ENCODE measurements at places on chromosomes 11 and 22.

- DNase-seq = peak; percentile 29
Measured at GRCh38 chr11:104916442-104916841, 18.2 kb upstream of the CASP12 start.

- DNase-seq = peak; percentile 66
Measured at GRCh38 chr22:25404928-25405816, 159.3 kb upstream of the GRK3 start.

GRCh38 chr22:50473855-50474671 lies 772 bp downstream of the SBF1 start:
- no peak for DNase-seq

GRCh38 chr11:21390430-21390829 lies 721.0 kb downstream of the NELL1 start:
- no peak for DNase-seq

- DNase-seq = no peak
Measured at GRCh38 chr11:119366690-119367620, 14.5 kb downstream of the USP2 start.

- no peak for DNase-seq
Measured at GRCh38 chr11:63907808-63908530, 9.0 kb downstream of the RCOR2 start.

GRCh38 chr11:2736577-2737225 lies 36.9 kb upstream of the KCNQ1OT1 start:
- no peak for DNase-seq

DNA sequence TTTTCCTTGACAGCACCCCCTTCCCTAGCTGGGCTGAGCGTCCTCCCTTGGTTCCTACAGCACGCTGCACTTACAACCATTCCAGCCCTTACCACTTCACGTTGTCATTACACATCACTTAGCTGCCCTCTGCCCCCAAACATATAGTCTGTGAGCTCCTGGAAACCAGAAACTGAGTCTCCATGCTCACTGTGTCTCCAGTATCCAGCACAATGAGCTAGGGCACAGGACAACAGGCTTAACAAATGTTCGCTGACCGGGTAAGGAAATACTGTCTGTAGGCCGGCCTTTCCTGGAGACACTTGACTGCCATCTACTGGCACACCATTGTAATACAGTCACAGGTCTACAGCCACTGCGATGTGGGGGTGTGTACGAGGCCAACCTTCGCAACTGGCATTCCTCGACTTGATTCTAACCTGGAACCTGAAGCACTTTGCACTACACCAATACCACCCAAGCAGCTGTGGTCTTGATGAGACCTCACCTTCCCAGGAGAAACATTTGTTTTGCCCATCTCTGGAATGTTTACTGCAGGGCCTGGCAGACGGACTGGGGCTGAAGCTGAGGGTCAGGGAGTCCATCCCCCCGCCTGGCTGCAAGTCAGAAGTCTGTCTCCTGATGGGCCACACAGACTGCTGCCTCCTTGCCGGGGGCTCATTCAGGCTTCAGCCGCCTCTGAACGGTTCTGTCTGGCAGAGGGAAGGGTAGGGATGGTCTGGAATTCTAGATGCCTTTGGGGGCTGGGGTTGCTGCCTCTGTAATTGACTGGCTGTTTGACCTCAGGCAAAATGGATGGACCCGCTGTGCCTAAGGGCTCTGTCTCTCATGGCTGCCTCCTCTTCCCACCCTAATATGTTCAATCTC lies 72.0 kb downstream of the SYN3 start:
- DNase-seq = peak; percentile 33

DNA sequence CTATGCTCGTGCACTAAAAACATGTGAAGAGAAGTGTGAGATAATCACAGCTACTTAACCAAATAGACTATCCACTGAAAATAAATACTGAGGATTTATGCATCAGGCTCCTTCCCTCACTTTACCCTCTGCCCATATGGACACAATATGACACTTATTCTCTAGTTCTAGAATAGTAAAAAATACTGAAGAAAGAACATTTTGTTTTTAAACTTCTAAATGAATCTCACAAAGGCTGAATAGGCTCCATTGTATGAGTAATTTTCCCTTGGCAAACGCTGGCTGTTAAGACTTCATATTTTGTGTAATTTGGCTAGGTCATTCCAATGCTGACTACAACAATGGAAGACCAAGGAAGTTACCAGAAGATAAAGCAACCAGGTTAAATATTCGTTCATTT lies 9.9 kb downstream of the HPS5 start:
- DNase-seq = no peak

- DNase-seq = peak; percentile 41
Measured at GRCh38 chr22:43014316-43014868, 557 bp downstream of the PACSIN2 start.

- peak; percentile 44 for DNase-seq
Measured at GRCh38 chr11:17208257-17208999, 642 bp upstream of the PIK3C2A start.

- no peak for DNase-seq
Measured at GRCh38 chr11:27697679-27698275, 2.5 kb downstream of the BDNF start.

DNA sequence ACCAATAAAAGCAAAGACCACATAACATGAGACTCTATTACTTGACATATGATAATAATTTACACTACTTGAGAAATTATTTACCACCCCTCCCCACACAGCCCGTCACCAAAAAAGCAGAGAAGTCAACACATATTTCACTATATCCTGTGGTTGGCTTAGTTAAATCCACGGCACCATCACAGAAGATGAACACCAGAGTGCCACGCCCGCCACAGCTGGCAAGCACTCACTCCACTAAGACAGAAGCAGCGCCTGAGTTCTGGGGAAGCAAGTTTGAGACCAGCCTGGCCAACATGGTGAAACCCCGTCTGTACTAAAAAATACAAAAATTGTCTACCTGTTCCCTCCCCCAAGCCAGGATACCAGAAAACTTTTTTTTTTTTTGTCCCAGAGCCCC lies 53.1 kb downstream of the PACSIN2 start:
- DNase-seq = peak; percentile 25

DNA sequence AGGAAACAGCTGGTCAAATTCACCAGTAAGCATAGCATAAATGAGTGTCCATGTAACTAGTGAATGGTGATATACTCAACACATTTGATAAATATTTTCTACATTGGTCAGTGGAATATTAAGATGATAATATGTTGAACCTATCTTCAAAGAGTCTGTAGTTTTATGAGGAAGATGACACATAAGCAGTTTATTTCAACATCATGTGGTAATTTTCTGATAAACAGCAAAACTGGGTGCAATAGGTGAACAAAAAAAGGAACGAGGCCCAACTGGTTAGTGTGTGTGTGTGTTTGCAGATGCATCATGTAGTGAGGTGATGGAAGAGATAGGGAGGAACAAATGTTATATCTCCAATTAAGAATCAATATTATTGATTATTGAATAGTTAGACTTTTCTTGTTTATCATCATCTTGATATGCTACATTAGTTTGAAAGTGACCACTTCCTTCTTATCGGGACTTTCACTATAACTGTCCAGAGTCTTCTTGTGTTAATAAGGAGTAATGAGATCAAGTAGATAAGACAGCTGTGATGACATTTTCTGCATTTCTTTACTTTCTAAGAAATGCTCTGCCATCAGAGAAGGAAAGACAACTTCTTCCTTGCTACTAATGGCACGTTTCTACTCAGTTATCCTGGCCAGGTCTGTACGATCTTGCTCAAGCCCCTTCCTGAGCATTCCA lies 270.7 kb downstream of the ETS1 start:
- no peak for DNase-seq

DNA sequence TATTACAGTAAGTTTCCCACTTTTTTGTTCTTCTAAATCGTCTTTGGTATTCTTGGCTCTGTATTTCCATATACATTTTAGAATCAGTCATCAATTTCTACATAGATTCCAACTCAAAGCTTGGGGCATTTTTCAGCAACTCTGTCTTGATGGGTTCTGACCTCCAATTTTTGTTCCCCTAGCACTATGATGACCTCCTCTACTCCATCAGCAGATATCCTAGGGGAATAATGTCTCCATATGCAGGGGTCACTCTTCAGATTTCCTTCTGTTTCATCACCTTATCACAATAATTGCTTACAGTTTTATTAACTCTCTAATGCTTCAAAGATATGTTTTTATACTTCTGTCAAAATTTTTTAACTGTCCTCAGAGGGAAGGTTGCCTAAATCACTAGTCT lies 91.3 kb upstream of the TP53AIP1 start:
- no peak for DNase-seq

DNA sequence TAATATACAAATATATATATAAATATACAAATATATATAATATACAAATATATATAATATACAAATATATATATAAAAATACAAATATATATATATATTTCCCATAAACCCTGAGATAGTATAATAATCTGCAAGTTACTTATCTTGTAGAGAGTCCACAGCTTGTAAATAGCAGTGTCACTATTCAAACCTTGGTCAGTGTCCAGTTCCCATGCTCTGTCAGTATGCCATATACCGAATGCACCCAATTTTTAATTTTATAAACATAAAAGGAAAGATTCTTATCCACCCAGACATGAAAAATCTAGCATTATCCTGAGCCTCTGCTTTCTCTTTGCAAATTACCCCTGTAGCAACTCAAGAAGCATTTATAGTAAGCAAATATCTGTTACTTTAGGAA lies 21.6 kb upstream of the CTSC start:
- no peak for DNase-seq

- DNase-seq = no peak
Measured at GRCh38 chr11:83441171-83441570, 155.0 kb upstream of the CCDC90B start.

GRCh38 chr22:50738649-50739227 lies 734 bp downstream of the ACR start:
- no peak for DNase-seq

DNA sequence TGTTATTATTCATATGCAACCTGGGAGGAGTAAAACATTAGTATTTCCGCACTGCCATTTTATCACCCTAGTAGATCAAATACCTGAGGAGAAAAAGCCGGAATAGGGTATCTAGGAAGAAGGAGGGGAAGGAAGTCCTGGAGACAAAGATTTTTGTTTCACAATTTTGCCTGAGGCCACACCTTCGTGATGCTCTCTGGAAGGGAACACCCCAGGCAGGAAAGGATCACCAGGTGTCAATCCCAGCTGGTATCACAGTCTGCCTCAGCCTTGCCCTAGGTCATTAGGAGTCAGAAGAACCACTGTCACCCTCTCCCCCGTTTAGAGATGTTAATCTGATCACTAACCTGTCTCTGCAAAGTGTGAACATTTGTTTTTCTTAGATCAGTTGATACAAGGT lies 35.4 kb upstream of the IGSF9B start:
- no peak for DNase-seq

- DNase-seq = no peak
Measured at GRCh38 chr11:104005234-104005855, 31.1 kb upstream of the DDI1 start.

GRCh38 chr22:38017272-38017920 lies 33.0 kb upstream of the SOX10 start:
- no peak for DNase-seq

DNA sequence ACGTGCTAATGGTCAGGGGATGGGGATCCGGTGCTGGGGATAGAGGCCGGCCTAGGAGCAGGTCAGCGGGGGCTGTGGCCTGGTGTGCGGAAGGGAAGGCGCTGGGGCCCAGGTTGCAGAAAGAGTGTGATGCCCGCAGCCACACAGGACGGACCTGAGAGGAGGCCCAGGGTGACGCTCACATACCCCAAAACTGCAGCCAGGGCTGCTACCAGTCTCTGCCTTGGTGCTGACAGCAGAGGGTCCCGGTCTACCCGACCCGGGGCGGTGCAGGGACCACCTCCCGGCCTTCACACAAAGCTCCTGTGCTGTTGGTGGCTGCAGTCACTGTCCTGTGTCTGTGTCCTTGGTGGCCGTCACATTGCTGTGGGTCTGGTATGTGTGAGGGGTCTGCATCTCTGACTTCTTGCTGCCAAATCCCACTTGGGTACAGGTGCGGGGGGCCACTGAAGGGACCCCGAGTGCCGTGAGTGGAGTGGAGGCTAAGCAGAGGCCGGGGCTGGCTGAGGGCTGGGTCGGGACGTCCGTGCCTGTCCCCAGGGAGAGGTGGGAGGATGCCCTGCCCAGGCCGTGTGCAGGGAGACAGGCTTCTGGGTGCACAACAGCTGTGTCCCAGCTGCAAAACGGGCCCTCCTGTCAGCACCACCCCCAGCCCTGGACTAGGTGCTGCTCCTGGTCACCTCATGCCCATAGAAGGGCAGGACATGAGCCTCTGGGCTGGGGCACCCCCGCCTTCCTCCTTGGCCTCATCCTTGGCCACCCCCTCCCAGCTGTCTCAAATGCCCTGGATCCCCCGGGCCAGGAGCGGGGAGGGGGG lies 1.5 kb downstream of the LSP1 start:
- no peak for DNase-seq

- peak; percentile 75 for DNase-seq
Measured at GRCh38 chr11:61429346-61429690, 457 bp downstream of the CPSF7 start.

- DNase-seq = no peak
Measured at GRCh38 chr22:46951973-46952372, 189.5 kb downstream of the TBC1D22A start.

- DNase-seq = no peak
Measured at GRCh38 chr11:101444164-101444563, 139.6 kb downstream of the TRPC6 start.

DNA sequence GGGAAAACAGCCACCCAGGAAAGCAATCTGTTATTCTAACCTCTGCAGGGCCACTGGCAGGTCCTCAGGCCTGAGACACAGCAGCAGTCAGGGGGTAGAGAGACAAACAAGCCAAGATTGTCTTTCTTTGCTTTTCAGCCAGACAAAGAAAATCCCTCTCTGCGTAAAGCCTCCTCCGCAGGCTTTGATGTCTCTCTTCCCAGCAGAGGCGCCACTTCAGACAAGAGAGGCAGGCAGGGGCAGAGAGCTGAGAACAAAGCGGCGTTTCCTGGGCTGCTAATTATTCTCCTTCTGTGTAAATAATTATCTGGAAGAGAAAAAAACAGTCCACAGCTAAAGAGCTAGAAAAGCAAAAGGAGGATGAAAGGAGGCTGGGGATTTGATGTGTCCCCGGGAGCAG lies 102.7 kb upstream of the SEZ6L start:
- DNase-seq = no peak

GRCh38 chr11:84384731-84385130 lies 1098.6 kb upstream of the CCDC90B start:
- DNase-seq = peak; percentile 18

- DNase-seq = no peak
Measured at GRCh38 chr11:57458060-57458409, 2.3 kb upstream of the RTN4RL2 start.
